GM20000 (cell line): ENCODE measurements at places on chromosomes 1 and 21.
A peak's percentile ranks its signal among the peaks of the same experiment; 100 is the strongest.

GRCh38 chr1:6127587-6128163 lies 52.4 kb downstream of the CHD5 start:
- DNase-seq: peak; percentile 86

DNA sequence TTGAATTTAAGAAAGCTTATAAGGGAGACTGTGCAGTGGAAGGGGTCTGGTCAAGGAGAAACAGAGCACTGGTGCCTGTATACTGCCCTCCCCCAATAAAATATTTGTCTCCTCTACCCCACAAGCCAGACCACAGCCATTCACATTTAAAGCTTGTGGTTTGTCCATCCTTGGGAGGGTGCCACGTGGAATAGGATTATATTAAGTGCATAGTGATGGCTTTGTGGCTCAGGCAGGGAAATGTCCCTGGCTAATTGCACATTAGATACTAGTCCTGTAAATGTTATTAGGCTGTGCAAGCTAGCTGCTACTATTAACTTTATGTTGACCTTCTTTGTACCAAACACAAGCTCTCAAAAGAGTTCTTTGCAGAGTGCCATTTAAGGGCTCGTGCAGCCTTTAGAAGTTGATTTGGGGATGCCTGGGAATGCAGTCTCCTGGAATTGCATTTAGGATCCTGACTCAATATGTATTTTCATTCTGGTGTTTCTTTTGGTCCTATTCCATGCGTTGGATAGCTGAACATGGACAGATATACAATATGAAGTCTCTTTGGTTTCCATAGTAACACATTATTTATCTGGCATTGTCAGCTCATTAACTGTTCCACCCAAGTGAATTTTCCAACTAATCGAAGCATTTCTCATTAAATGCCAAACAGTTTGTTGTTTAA lies 210.6 kb downstream of the ROR1 start:
- DNase-seq: no peak

DNA sequence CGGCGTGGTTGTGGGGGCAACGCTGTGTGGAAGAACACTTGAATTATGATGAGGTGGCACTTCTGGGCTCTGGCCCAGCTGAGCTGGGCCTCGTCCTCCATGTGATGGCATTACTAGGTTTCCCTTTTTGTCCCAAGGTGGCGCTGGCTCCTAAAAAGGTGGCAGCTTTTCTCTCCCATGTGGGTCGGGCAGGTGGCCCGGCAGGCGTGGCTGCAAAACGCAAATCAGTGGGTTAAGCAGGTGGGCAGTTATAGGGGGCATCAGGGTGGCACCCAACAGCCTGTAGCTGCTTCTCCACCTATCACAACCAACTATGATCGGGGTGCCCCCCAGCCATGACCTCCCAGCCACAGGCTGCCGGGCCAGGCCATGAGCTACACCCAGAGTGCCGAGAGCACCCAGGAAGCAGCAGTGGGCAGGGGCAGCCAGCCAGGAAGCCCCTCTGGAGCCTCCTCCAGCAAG lies 59.6 kb downstream of the KCNAB2 start:
- DNase-seq: no peak

- peak; percentile 93 for DNase-seq
Observed at GRCh38 chr1:43934101-43934985, 742 bp downstream of the ARTN start.

- DNase-seq: no peak
Observed at GRCh38 chr1:116465845-116466685, 93.0 kb downstream of the ATP1A1 start.

- DNase-seq: no peak
Observed at GRCh38 chr1:175944591-175944990, 201.2 kb upstream of the TNR start.

GRCh38 chr1:188782220-188782841 lies 1695.3 kb downstream of the BRINP3 start:
- DNase-seq: peak; percentile 38

DNA sequence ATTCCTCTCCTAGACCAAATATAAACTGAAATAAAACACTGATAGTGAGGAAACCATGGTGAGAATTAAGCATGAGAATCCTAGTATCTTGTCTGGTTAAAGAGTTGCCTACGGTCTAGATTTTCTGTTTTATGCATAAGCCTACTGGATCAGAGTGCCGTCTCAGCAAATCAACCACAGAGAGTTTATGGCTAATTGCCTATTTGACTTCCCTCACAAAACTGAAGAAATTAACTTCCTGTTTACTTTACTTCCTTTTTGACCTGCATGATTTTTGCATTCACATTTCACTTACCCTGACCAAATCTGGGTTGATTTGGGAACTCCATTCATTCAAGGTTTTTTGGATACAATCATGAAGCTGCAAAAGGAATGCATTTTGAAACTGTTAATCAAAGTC lies 5.0 kb downstream of the GCLM start:
- peak; percentile 18 for DNase-seq

DNA sequence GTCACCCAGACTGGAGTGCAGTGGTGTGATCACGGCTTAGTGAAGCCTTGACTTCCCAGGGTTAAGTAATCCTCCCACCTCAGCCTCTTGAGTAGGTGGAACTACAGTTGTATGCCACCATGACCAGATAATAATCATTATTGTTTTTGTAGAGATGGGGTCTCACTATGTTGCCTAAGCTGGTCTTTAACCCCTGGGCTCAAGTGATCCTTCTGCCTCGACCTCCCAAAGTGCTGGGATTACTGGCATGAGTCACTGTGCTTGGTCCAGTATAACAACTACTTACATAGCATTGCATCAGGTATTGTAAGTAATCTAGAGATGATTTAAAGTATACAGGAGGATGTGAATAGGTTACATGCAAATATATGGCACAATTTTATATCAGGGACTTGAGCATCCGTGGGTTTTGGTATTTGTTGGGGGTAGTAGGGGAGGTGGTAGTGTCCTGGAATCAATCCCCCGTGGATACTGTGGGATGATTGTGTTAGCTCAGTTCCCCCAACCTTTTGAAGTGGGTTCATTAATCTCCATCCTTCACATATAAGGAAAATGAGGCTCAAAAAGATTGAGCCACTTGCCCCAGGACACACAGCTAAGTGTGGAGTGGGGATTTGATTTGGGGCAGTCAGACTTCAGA lies 61.4 kb upstream of the CNIH3 start:
- DNase-seq: no peak

DNA sequence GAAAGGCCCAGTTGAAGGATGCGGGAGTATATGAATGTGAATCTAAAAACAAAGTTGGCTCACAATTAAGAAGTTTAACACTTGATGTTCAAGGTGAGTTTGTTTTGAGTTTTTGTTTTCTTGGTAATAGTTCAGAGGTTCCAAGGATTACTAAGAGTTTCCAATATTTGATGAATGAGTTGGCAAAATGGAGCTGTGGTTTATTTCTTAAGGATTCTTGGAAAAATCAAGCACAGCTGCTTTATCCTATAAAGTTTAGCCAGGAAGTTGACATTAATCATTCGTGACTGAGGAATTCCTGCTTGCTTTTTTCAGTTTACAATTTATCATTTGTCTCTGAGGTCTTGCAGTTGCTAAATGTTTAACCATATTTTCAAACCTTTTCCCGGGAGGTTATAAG lies 15.1 kb downstream of the VCAM1 start:
- no peak for DNase-seq

GRCh38 chr1:41663671-41664400 lies 179.4 kb upstream of the EDN2 start:
- no peak for DNase-seq

- no peak for DNase-seq
Observed at GRCh38 chr1:151294742-151295462, 12.8 kb downstream of the ZNF687 start.

DNA sequence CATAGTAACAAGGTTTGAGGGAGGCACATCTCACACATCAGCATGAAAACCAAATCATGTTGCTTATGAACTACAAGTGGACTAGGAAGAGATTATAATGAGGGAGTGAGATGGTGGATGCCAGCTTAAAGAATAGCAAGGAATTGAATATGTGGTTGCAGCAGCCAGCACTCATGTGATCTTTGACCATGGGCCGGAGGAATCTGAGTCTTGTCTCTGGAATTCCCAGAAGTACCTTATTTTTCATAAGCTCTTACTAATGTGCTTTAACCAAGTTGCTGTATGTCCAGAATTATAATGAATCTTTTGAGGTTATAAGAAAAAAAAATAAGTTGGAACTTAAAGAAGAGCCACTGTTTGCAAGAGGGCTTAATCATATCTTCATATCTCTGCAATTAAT lies 97.0 kb downstream of the DISP1 start:
- no peak for DNase-seq

DNA sequence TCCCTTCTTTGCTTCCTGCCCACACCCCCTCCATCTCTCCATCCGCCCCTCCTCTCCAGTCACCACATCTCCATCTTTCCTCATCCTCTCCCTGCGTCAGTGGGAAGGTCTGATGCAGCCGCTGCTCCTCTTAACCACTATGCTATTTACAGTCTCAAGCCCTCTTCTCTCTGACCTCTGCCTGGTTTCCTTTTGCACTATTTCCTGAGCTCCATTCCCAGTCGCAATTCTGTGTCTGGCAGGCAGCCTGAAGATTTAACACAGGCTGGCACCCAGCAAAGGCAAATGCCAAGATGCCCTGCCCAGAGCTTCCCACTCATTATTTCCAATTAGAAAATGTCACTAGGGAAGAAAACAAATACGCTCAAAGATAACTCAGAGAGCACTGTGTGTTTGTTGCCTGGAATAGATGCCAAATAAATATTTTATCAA lies 89.6 kb upstream of the LPGAT1 start:
- DNase-seq: no peak

GRCh38 chr1:110540891-110541685 lies 22.1 kb upstream of the KCNA10 start:
- DNase-seq: no peak

GRCh38 chr1:38029081-38029681 lies 16.6 kb downstream of the UTP11 start:
- peak; percentile 18 for DNase-seq

DNA sequence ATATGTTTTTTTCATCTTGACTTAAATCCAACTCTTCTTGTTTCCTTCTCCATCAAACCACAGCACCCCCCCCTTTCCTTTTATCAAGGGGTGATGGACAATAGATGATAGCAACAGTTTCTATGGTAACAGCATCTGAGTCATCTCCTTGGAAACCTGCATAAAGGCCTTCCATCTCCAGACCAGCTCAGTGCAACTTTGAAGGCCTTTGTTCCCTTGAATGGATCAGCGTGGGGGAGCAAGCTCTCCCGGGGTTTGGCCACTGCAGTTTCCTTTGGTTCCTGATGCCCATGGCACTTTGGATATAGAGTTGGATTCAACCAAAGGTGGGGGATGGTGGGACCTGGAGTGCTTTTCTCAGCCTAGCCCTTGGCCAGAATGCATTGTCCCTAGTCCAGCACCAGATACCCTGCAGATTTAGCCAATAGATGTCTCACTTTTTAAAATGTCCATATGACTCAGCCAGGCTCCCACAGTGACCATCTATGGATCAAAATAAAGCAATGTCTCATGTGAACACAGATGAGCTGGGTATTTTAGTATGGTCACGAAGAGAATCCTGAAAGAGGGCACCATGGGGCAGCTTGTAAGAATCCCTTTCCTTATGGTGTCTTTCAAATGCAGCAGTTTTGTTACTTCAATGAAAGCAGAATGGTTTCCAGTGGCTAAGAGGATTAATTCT lies 127.7 kb downstream of the SPATA46 start:
- no peak for DNase-seq

DNA sequence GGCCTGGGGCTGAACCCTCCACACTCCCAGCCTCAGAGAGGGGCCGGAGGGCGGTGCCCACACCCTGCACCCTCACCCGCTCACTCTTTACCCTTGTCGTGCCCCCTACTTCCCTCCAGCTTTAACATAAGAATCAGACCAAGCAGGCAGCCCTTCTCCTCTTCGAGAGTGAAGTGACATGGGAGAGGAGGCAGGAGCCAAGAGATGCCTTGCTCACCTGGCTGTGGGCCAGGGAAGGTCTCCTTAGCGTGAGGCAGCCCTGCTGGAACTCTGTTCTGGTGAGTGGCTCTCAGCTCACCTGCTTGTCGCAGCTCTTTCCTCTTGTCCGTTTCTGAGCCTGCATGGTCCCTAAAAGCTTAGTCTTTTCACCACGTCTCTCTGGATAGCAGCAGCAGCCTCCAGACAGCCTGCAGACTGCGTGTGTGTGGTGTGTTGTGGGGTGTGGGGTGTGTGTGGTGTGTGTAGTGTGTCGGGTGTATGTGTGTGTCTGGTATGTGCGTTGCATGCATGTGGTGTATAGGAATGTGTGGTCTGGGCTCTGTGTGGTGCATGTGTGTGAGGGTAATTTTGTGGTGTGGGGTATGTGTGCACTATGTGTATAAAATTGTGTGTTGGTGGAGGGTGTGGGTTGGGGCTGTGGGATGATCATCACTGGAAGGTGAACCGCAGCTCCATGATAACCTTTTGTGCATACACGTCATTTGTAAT lies 86.7 kb downstream of the CCDC185 start:
- no peak for DNase-seq

DNA sequence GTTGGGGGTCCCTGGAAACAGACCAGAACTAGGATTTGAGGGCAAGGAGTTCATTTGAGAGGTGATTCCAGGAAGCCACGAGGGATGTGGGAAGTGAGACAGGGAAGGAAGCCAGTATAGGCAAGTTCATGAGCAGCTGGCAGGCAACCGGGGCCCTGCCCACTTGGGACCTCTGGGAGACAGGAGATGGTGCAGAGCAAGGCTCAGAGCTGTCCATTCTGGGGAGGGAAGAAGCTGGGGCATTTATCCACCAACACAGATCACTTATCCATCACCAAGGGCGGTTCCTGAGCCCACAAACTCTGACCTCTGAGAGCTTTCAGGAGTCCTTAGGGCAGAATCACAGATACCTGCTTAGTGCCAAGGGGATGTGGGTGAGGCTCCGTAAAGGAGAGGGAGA lies 16.8 kb downstream of the EDN2 start:
- no peak for DNase-seq

DNA sequence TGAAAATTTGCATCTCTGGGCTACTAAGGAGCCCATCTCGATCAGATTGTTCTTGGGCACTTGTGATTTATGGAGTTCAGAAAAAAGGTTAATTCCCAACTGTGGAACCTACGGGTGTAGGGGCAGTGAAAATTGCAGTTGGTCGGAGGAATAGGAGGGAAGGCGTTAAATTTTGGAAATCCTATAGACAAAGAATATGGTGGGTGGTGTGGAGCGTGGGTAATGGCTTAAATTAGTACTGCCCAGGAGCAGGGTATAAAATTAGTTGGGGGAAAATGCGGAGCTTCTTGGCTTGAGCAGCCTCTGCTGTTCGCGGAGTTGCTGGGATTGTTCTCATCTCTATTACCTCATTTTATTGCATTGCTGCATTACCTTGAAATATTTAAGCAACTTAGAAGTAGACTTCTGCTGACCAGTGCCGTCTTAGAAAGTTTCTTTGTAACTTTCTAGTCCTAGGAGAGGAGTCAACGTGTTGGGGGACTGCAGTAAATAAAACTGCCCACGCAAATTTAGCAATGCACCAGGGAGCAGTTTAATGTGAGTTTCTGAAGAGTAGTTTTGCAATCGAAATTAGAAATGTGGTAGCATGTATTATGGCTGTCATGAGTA lies 514 bp downstream of the S1PR1 start:
- peak; percentile 16 for DNase-seq

DNA sequence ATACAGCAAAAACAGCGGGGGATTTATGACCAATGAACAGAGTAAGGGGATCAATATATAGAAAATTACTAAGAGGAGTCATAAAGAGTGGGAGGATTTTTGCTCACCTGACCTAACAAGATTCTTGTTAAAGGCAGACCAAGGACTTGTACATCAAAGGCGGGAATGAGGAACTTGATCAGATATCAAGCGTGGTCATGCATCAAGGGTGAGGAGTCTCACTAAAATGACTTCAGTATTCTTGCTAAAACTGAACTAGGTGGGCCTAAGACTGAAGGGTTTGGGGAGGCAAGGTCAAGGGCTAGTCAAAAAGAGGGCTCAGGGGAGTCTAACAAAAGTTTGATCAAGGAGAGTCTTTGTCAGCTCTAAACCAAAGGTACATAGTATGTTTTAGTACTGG lies 2.1 kb downstream of the MOV10 start:
- DNase-seq: no peak
